Uterus (tissue), 4 donors: ENCODE measurements at places on chromosomes 16 and 17.

DNA sequence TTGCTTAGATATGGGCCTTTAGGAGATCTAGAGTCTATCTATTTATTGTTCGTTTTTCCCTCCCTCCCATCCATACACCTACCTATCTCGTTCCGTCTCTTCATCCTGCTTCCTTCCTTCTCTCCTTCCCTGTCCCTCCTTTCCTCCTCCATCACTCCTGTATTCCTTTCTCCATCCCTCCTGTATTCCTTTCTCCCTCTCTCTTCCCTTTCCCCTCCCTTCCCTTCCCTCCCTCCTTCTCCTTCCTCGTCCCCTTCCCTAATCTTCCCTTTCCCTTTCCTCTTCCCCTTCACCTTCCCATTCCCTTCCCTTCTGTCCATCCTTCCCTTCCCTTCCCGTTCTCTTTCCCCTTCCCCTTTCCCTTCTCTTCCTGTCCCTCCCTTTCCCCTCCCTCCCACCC, 10.6 kb downstream of the GP2 start:
- no peak for DNase-seq

DNA sequence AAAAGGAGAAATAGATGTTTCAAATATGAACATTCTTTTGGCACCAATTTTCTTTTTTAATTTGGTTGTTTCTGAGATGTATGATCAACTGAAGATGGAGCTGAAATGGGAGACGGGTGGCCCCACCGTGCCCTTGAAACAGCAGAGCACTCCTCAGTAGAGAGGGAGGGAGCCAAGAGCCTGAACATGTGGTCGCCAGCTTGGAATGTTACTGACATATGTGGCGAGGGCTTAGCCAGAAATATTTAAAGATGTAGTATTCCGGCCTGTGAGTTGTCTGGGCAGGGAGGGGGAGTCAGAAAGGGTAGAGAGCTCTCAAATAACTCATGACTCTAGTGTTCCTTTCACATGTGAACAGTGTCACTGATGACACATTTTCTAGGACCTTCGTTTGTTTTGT, 13.3 kb upstream of the MRC2 start:
- no peak for DNase-seq

DNA sequence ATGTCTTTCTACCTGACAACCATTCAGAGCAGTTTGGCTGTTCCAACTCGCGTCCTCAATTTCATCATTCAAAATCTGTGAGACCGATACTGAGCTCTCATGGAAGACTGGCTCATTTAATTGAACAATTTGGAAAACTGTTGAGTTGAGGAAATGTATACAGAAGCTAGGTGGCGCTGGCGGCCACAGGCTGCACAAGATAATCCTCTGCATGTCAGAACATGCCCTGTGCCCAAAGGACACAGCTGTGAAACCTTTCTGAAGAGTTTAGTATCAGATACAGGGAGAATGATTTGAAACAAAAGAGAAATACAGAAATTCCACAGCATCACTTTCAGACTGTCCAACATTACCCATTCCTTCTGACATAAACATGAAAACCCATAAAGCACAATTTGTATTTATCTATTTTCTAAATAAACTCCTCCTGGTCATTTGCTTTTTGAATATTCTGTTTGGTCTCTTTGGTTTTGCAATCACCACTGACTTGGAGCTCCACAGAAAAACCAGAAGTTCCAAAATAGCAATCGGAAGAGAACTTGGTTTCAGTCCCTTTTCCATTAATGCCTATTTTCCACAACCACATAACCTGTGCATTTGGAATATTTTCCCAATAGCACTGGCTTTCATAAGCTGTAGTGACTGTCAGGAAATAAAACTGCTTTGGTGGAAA, 192.8 kb downstream of the MAP2K6 start:
- DNase-seq: peak; percentile 46

- DNase-seq: no peak
Observed at GRCh38 chr17:81125573-81126081, 39.7 kb upstream of the PVALEF start.

DNA sequence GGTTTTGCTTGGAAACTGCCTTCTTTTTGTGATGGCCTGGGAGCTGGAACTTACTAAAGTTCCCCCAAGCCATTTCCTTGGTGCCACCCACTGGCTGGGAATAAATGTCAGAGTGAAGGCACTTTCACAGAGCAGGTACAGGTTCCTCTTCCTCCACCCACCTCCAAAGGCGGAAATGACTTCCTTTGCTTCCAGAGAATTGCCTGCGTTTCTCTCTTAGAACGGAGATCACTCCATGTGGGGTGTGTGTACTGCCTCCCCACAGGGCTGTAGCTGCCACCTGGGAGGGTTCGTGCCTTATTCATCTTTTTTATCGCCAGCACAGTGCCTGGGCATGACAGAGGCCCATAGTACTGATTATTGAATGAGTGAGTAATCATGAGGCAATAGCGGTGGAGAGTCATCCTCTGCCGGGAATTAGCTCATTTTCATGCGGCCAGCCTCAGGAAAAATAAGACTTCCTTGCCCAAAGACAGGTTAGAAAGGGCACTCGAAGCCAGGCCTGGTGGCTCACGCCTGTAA, 32.2 kb upstream of the HAS3 start:
- no peak for DNase-seq

DNA sequence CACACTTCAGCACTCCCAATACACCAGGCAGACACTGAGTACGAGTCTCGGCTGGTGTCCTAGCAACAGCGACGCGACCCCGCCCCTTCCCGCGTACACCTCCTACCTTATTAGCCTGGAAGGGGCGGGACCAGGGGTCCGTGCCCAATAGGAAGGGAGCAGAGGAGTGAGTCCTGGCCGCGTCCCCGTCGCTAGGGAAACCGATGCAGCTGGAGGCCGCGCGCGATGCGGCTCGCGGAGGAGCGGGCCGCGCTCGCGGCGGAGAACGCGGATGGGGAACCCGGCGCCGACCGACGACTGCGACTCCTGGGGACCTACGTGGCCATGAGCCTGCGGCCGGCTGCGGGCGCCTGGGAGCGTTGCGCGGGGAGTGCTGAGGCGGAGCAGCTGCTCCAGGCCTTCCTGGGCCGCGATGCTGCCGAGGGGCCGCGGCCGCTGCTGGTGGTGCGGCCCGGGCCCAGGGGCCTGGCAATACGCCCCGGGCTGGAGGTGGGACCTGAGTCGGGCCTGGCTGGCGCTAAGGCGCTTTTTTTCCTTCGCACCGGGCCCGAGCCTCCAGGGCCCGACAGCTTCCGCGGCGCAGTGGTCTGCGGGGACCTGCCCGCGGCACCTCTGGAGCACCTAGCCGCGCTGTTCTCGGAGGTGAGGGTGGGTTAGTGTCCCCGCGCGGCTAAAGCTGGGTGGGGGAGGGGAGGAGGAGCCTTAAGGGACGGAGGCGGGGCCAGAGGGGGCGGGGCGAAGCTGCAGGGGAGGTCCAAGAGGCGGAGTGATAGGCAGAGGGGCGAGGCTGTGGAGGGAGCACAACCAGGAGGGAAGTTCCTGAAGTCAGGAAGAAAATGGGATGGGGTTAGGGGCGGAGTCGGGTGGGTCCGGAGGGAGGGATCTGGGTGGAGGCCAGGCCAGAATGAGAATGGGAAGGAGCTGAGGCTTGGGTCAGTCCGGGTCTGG, at the start of gene DNAH9:
DNAH9 (plus strand) TSS at position 197 of the 948 bp plus-strand sequence; CDS start at position 226, 29 bp downstream.
- DNase-seq: peak; percentile 98

GRCh38 chr16:19073344-19073743, 5.9 kb downstream of the COQ7 start:
- no peak for DNase-seq

- DNase-seq: no peak
Observed at GRCh38 chr17:66227212-66228045, 1.8 kb downstream of the APOH start.

DNA sequence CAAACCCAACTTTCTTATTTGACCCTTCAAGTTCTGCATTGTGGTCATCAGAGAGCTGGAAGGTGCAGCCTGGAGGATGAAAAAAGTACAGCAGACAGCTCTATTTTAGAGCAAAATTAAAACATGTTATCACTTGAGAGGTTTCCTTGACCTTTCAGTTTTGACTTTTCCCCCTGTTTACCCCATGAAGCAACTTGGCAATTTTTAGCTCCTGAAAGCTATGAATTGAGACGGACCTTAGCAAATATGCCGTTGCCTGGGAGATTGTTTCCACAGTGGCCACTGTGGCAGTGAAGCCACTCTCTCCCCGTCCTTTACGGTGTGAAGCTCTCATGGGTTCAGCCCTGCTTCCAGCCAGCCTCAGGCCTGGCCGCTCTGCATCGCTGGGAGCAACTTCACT, 398.6 kb downstream of the CPPED1 start:
- no peak for DNase-seq

DNA sequence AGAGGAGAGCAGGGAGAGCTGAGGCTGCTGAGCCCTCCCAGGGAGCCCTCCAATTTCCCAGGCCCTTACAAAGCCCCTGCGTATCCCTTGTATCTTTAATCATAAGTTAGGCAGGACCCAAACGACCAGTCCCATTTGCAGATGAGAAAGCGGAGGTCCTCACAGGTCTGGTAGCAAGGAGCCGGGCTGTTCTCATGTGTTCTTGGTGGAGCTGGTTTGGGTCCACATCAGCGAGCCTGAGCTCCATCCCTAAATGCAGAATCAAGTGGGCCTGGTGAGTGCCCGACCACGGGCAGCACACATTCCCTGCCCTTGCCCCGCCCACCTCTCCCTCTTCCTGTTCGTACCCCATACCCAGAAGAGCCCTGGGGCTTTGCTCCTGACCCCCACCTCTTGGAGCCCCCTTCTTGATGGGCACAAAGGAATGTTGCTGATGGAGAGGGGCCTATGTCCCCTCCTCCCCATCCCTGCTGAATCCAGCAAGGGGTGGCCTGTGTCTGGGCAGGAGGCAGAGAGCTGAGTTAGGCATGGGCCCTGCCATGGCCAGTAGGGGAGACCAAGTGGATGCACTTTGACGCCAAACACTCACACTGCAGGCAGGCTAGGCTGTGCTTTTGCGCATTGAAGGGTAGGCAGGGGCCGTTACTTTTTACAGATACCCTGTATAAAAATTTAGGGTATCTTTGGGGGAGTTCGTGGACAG, 18.3 kb upstream of the ADCY7 start:
- no peak for DNase-seq

DNA sequence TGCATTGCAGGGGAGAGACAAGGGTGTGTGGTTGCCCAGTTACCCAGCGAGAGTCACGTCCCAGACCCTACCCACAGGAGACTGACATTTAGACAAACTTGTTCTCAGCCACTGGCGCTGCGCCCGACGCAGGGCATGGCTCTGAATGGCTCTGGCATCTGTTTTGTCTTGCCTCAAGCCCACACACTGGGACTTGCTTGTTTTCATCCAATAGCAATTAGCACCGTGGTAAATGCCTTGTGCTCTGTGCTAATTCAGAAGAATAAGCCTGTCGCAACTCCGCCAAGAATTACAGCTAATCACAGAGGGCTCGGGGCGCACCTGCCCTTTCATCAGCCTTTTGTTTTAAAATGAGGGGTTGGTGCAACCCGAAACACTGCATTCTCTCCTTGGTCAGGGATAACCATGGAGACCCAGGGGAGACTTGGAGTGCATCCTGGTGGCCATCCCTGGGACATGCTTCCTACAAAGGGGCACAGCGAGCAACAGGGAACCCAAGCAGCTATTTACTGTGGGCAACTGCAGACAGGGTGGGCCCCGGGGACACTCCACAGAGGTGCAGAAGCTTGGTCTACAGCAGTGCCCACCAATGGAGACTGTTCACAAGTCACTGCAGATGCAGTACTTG, 220.6 kb upstream of the ZFHX3 start:
- DNase-seq: peak; percentile 20

DNA sequence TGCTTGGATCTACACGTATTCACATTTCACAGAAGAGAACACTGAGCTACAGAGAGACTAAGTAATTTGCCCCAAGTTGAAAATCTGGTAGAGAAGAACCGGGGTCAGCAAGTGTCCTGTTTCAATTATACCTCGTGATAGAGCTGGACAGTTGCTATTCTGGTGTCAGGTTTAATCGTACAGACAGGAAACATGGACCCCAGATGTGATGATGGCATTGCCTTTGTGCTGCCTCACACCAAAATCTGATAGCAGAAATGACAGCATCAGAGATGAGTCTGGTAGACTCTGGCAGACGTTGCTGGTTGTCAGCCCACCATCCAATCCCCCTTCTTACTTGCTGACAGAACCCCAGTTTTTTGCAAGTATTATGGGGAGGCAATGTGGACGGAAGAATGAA, 112.1 kb upstream of the FOXF1 start:
- DNase-seq: no peak

- no peak for DNase-seq
Observed at GRCh38 chr17:52027620-52028295, 130.8 kb downstream of the CA10 start.

GRCh38 chr17:19410875-19411620, at the start of gene RNF112:
RNF112 (plus strand) TSS chr17:19411232; CDS start chr17:19411409, 177 bp downstream.
- DNase-seq: peak; percentile 41

DNA sequence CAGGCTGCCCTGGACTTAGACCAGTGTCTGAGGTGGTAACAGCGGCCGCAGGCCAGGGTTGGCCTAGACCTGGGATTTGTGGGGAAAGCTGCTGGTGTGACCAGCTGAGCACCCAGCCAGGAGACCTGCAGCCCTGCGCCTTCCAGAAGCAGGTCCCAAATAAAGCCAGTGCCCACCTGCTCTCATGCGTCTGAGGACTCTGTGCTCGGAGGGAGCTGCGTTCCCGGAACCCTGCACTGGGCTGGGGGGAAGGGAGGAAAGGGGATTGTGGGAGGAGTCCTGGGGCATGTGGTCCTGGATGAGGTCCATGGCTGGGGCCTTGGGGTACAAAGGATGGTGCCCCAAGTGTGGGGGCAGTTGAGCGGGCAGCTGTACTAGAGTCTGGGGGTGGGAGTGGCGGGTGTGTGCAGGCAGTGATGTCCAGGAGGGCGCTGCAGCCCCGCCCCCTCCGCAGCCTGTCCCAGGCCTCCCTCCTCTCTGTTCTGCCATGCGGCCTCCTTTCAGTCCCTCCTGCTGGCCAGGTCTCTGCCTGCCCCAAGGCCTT, 1.8 kb upstream of the NECAB2 start:
- DNase-seq: no peak

GRCh38 chr17:50677851-50678375, 29.8 kb downstream of the ANKRD40 start:
- no peak for DNase-seq

DNA sequence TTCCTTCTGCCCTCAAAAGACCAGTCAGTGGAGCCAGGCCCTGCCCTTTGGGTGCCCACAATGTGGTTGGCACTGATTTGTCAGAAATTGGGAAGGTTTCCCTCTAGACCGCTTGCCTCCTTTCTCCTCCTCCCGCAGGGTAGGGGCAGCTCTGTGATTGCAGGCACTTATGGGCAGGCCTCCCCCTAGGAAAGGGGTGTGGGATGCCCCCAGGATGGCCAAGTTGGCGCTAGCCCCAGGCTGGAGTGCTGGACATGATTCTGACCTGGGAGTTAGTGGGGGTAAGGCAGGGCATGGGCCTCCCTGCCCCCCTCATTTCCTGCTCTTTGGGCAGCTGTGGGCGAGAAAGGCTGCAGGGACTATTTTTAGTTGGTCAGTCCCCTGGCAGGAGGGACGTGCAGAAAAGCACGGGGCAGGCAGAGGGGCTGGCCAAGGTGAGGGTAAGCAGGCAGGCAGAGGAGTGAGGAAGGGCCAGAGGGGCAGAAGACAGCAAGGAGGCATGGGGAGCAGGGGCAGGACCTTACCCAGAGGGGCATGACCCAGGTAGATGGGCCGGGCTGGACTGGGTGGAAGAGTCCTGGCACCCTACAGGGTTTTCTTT, 3.3 kb downstream of the RARA start:
- no peak for DNase-seq
